ENCODE measurements at places on chromosomes 6 and 20. TPM values are rescaled to one million over a fixed set of nuclear protein-coding genes. Genes with fewer than 3 reads are reported as not detected.

Gene GPLD1
- total RNA-seq, result 8.2 TPM

Gene DIDO1
- total RNA-seq, result 45.8 TPM

DNA sequence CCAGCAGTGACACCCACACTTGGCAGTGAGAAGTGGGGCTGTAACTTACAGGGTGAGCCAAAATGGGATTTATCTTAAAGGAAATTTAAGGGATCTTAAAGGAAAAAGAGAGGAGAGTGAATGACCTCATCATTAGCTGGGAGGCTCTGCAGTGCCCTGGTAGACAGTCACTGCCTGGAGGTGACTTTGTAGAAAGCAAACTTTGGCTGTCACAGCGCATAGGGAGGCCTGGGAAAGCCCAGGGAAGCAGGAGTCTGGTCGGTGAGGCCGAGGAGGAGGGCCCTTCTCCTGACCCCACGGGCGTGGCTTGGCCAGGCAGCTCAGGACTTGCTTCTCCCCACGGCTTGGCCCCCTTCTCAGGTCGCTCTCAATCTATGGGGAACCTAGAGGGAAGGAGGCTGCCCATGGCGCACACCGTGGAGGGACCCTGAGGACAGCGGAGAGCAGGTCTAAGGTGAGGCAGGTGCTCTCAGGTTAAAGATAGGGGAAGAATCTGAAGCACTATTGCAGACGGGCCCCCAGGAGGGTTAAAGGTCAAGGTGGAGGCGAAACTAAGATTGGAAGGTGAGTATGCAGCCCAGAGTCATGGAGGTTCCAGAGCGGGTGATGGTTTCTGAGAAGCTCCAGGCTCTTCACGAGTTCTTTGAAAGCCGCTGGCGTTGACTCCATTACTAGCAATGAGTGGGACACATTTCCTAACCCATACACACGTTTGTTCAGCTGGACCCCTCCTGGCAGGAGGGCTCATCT, 15.6 kb upstream of the RIPK1 start:
- DNase-seq, result no peak
- H3K4me3 ChIP-seq, result no peak overlapping the region
- no peaks in the 10 kb centered on the region for H3K4me1 ChIP-seq
- H3K36me3 ChIP-seq, result no peaks in the 10 kb centered on the region
- H3K27me3 ChIP-seq, result no peaks in the 10 kb centered on the region

- H3K4me3 ChIP-seq, result no peak overlapping the region
- H3K4me1 ChIP-seq, result peaks cover 3% of the 10 kb centered on the region
- no peak for DNase-seq
- no peaks in the 10 kb centered on the region for H3K36me3 ChIP-seq
These were observed 8.9 kb downstream of the ATXN1 start for GRCh38 chr6:16752206-16752866.

- peaks cover 3% of the 10 kb centered on the region for H3K36me3 ChIP-seq
- no peaks in the 10 kb centered on the region for H3K4me1 ChIP-seq
- no peak for DNase-seq
- no peaks in the 10 kb centered on the region for H3K27me3 ChIP-seq
- H3K4me3 ChIP-seq, result no peak overlapping the region
These were observed 10.4 kb upstream of the NOL7 start for GRCh38 chr6:13604546-13605416.

GRCh38 chr20:46505506-46505905, 7.9 kb downstream of the ZNF334 start:
- H3K4me3 ChIP-seq, result no peak overlapping the region
- peaks cover 2% of the 10 kb centered on the region for H3K27me3 ChIP-seq
- DNase-seq, result no peak
- no peak overlapping the region for H3K27ac ChIP-seq
- H3K4me1 ChIP-seq, result no peaks in the 10 kb centered on the region

Data from aorta (tissue), 5 donors.